ENCODE measurements at places on chromosomes 13 and 19. TPM values are rescaled to one million over a fixed set of nuclear protein-coding genes. Genes with fewer than 3 reads are reported as not detected.

DNA sequence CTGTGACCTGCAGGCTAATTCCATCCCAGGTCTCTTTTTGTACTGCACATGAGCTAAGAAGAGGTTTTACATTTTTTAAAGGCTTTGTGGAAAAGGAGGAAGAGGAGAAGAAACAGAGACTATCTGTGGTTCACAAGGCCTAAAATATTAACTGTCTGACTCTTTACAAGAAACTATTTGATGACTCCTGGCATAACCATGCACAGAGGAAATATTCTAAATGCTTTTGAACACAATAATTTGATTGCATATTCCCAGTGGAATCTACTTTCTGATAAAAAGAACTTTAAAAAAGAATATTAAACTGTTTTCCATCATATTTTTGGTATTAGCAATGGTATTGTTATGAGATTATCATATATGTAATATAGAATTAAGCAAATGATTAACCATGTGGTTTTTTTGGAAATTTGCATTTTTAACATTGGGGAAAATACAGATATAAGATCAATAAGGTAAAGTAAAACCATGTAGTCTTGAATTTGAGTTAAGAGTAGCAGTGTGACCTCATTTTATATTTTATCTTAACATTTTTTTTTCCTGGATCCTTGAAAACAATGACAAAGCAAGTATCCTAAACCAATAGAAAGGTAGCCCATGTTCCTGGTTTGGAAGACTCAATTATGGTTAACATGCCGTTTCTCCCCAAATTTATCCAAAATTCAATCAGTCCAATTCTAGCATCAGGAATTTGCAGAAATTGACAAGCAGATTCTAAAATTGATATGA is 251.0 kb downstream of the UQCRFS1 start:
- DNase-seq: no peak

- DNase-seq: no peak
Observed at GRCh38 chr13:94548382-94548781, 47.6 kb downstream of the TGDS start.

- DNase-seq: no peak
Observed at GRCh38 chr13:35046587-35046986, 104.5 kb downstream of the NBEA start.

- no peak for DNase-seq
Observed at GRCh38 chr13:107447591-107447990, 767.7 kb downstream of the LIG4 start.

- no peak for DNase-seq
Observed at GRCh38 chr13:29550430-29550988, 45.0 kb downstream of the SLC7A1 start.

DNA sequence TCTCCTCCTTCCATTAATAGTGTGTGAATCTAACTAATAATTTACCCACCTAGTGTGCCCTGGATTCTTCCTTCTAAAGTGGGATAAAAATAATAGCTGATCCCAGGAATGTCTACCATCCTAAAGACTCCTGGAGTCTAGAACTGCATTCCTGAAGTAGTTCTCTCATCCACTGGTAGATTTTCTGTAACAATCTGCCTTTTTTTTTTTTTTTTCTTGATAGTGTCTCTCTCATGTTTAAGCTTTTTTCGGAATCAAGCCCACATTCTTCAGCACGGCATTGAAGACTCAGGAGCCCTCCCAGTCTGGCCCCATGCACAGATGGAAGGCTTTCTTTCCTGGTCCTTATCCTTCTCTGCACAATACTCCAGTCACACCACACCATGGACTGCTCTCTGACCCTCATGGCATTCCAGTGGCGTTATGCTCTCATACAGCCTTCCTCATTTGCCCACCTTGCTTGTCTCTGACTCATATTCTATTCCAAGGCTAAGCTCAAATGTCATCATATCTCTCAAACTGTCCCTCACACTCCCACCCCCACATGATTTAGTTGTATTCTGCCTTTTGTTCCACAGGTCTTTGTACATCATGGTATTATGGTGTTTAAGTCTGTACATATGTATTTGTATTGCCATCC is 68.7 kb upstream of the FRY start:
- DNase-seq: no peak

- DNase-seq: no peak
Observed at GRCh38 chr13:102862624-102863210, 16.9 kb downstream of the ERCC5 start.

- no peak for DNase-seq
Observed at GRCh38 chr13:61253105-61253877, 162.4 kb downstream of the PCDH20 start.

DNA sequence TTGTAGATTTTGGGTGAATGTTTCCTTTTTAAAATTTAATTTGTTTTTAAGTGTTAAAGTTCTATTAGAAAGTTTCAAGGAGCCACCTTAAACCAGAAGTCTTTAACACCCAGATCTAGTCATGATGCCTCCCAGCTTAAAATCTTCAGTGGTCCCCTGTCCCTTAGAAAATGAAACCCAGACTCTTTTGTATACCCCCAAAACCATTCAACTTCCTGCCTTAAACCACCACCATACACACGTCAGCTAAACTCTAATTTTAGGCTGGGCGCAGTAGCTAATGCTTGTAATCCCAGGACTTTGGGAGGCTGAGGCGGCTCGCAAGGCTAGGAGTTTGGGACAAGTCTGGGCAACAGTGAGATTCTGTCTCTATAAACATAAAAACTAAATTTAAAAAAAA is 37.9 kb downstream of the N4BP2L1 start:
- no peak for DNase-seq

DNA sequence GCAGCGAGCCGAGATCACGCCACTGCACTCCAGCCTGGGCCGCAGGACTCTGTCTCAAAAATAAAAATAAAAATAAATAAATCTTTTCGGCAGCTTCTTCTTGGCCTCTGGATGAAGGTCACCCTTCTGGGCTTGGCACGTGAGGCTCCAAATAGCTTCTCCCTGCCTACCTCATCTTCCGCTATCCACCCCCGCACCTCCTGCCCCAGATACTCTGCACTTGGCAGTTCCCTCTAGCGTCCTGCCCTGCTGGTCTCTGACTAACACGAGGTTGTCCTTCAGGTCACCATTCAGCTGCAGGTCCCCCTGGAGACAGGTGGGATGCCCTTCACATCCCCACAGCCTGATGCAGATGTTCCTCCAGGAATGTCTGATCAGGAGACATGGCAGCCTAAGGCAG is 8.5 kb upstream of the CCL25 start:
- DNase-seq: no peak

DNA sequence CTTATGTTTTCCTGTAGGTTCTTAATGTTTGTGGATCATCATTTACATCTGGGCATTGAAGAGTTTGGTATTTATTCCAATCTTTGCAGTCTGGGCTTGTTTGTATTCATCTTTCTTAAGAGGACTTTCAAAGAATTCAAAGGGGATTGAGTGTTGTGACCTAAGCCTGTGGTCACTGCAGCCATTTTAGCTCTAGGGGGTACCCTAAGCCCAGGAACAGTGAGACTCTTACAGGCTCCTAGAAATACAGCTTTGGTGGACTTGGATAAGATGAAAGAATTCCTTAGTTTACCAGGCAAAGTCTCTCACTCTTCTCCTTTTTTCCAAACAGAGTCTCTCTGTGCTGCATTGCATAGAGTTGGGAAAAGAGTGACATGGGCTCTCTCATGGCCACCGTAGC is 2539.0 kb upstream of the PCDH20 start:
- DNase-seq: no peak

DNA sequence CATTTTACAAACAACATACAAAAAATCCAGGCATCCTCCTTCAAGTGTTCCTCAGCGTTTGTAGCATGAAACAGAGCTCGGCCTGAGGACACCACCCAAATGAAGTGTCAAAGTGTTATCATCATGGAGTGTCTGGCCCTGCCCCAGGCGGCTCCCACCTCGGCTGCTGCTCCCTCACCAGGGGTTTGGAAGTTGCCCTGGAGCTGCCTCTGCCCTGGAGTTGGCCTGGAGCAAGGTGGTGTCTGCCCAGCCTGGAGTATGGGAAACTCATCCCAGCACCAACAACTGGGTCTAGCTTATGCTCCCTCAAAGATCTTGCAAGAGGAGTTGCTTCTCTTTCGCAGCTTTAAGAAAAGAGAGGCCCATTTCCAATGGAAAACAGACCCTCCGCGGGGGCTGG is 120.4 kb downstream of the FOXO1 start:
- DNase-seq: no peak

- DNase-seq: no peak
Observed at GRCh38 chr13:51360489-51360888, 21.0 kb downstream of the SERPINE3 start.

ZNF776 gene
- total RNA-seq: 4.2 TPM

JAK3 gene
- 2.5 TPM for total RNA-seq

TPTE2 gene
- total RNA-seq: not detected

CBY2 gene
- not detected for total RNA-seq

ATXN8OS gene
- total RNA-seq: not detected

ATP12A gene
- total RNA-seq: not detected
